GM04503 (cell line): ENCODE measurements at places on chromosomes 5 and 9.

- no peak for DNase-seq
Observed at GRCh38 chr9:95609426-95609825, 92.7 kb upstream of the PTCH1 start.

DNA sequence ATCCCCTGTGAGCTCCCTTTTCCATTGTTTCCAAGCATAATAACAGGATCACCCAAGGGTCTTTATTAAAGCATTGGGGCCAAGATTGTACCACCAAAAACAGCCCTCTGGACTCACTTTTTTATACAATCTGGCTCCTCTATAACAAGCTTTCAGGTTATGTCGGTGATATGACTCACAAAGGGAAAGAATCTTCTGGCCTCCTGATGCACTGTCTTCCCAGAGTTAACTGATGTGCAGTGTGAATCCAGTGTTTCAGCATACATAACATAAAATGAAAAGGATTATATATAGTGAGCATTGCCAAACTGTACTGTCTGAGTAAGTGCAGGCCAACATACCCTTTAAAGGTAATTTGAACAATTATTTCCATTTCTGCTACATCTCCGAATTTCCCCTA, 33.9 kb upstream of the MAN2A1 start:
- no peak for DNase-seq

GRCh38 chr9:129237164-129237611, 59.1 kb upstream of the IER5L start:
- no peak for DNase-seq

DNA sequence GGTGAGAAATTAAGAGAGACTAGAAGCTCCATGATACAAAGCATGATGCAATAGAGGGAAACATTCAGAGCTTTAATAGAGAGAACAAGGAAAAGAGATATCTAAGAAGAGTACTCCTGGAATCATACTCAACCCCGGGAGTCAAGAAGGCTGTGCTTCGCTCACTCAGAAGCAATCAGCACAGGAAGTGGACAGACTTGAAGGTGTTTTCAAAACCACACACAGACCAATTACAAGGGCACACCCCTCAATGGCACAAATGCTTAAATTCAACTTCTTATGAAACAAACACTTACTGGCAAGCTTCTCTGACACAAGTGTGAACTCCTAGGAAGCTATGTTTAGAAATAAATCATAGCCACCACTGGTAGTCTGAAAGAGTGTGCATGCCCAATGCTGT, 462.3 kb downstream of the GABRG2 start:
- DNase-seq = no peak

DNA sequence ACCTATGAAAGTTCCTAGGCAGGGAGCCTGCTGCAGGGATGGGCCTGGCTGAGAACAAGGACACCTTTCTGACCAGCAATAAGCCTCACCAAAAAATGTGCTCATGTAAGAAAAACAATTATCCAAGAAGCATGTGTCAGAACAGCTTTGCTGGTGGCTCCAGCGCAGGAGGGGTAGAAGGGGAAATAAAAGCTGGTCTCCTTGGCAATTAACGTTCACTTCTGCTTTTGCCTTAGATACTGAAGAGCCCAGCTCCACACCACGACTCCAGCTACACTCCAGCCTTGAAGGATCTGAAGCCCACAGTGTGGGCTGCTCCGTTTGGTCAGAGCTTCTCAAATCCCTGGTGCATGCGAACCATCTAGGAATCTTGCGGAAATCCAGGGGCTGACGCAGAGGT, 107.6 kb upstream of the PHYKPL start:
- no peak for DNase-seq

- DNase-seq = no peak
Observed at GRCh38 chr5:140982083-140982716, 15.9 kb downstream of the PCDHAC2 start.

DNA sequence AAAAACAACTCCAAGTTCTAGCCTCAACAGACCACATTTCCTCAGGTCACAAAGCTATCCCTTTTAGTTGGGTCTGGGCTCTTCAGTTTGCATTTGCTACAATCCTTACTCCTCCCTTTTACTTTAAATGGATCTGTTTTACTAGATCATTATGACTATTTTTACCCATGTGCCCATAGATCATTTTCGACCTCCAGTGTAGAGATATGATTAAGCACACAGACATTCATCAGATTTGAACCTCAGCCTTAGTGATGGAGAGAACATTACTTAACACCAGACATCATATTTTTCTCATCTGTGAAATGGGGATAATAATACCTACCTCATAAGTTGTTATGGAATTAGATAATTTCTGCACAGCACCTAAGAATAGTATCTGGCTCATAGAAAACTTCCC, 141.9 kb downstream of the NPR3 start:
- no peak for DNase-seq

- DNase-seq = no peak
Observed at GRCh38 chr5:36495611-36496010, 110.8 kb upstream of the SLC1A3 start.

DNA sequence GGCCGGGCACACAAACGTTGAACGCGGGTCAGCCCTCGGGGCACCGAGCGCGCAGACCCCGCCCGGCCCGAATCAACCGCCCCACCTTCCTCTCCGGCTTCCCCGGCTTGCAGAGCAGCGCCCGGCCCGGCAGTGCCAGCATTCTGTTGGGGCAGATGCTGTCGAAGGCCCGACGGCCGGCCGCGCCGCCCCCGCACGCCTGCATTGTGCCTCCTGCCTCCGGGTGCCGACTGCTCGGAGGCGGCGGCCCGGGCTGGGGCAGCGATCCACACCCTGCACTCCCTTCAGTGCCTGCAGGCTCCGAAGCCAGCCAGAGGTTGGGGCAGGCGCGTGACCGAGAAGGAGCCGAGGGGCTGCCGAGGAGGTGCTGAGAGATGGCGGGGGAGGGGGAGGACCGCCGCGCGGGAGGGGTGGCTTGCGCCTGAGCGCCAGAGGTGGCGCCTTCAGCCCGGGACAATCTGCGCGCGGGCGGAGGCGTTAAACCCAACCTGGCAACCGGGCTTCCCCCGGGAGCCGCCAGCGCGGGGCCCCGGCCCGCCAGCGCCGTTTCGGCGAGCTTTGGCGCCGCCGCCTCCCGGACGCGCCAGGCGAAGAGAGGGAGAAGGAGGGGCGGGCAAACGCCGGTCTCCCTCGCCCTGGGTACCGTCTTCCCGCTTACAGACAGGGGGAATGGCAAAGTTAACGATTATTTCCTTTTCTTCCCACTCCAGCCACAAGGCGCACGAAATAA, at the start of gene MCIDAS:
Gene MCIDAS, minus strand, starts transcription at position 382 of the 730 bp plus-strand sequence. Its CDS starts 177 bp downstream, at position 205.
- no peak for DNase-seq

- DNase-seq = no peak
Observed at GRCh38 chr5:176943816-176944215, 44.7 kb upstream of the HK3 start.

DNA sequence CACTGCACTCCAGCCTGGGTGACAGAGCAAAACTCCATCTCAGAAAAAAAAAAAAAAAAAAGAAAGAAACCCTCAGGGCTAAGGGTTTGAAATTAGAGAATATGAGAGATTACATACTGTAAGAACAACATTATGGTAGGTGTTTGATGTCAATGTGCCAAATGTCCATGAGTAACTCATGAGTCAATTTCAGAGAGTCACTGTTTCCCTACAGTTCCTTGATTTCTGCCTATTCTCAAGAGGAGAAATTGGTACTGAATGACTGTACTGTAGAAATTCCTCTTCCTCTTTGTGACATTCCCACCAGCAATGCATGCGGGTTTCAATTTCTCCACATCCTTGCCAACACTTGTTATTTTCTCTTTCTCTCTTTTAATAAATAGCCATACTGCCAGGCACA, 35.2 kb downstream of the MARVELD2 start:
- peak; percentile 70 for DNase-seq

- DNase-seq = no peak
Observed at GRCh38 chr5:77449981-77450380, 42.1 kb downstream of the WDR41 start.
